Peyer's patch (tissue), 4 donors: ENCODE measurements at places on chromosomes 4 and X. TPM values are rescaled to one million over a fixed set of nuclear protein-coding genes. Genes with fewer than 3 reads are reported as not detected.
A peak's percentile ranks its signal among the peaks of the same experiment; 100 is the strongest.

DNA sequence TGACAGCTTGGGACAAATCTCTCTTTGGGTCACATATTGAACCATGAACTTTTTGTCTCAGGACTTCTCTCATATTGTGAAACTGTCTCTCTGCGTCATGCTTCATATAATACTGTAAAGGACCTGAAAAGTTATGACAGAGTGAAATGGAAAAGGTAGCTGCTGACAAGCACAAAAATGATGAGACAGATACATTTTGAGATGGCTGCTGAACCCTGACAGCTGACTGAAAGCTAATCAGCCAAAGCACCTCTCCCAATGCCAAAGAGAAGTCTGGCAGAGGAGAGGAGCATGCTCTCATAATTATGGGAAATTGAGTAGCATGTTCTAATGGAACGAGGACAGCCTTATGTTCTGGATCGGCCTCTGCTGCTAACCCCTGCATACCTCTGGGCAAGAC, 873.4 kb upstream of the ADGRL3 start:
- DNase-seq = no peak

- no peak for DNase-seq
Observed at GRCh38 chr4:103753868-103754653, 34.3 kb upstream of the TACR3 start.

GRCh38 chrX:110056419-110056818, 53.5 kb downstream of the TMEM164 start:
- no peak for DNase-seq

TMPRSS11B gene
- total RNA-seq = not detected

DNA sequence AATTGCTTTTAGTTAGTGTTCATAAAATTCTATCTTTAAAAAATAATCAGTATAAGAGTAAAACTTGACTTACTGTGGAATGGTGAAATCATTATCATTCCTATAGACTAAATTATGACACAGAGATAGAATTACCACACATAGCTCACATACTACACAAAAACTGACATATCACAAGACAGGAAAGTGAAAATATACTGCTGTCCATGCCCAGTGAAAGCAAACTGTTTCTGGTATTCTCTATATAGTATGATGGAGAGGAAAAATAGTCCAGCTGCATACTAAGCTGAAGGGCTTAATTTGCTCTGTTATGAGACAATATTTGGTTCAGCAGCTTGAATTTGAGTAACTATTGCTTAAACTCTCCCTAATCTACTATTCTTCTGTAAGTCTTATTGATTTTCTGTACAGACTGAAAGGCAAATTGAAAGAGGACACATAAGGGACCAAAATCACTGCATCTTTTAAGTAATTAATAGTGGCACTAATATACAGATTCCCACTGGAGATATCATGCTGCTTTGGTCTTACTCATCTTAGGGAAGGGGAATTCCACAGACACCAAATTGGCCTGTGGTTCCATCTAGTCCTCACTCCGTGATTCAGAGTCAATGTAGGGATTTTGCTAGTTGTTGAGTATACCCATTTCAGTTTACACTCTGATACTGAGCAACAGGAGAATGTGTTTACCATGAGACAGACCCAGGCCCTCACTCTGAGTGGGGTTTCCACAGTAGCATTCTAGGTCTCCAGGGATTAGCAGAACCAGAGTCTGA, 47.4 kb upstream of the AGA start:
- no peak for DNase-seq

DNA sequence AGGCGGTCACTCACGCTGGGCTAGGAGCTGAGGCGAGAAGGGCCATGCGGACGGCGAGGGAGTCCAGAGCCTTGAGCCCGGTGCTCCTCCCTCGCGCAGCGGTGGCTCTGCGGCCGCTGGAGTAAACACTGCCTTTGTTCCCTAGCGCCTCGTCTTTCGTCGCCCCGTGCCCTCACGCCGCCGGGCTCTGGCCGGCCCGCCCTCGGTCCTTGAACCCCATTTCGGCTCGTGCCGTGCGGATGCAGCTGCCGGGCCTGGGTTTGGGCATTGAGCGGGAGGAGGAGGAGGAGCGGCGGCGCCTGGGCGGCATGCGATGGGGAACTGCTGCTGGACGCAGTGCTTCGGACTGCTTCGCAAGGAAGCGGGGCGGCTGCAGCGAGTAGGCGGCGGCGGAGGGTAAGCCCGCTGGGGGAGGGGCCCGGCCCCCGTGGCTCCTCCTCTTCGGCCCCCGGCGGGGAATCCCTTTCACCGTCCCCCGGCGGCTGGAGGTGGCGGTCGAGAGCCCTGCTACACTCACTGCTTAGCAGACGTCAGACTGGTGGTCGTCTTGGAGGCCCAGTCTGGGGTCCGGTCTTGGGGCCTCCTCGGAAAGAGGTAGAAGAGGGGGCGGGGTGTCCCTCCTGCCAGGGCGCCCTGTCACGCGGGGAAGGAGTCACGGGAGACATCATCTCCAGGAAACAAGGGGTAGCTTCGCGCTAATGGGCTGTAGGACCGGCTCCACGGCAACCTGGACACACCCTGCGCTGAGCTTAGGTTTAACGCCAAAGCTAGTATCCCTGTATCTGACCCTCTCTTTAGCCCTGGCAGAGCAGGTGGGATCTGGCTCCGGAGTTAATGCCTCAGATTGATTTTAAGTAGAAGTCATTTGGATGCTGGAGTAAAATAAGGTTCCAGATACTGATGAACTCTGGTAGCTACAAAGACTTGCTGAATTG, at the start of gene AP1AR:
AP1AR (plus strand) TSS at position 9 of the 935 bp plus-strand sequence; CDS start at position 314, 305 bp downstream.
- peak; percentile 94 for DNase-seq

DNA sequence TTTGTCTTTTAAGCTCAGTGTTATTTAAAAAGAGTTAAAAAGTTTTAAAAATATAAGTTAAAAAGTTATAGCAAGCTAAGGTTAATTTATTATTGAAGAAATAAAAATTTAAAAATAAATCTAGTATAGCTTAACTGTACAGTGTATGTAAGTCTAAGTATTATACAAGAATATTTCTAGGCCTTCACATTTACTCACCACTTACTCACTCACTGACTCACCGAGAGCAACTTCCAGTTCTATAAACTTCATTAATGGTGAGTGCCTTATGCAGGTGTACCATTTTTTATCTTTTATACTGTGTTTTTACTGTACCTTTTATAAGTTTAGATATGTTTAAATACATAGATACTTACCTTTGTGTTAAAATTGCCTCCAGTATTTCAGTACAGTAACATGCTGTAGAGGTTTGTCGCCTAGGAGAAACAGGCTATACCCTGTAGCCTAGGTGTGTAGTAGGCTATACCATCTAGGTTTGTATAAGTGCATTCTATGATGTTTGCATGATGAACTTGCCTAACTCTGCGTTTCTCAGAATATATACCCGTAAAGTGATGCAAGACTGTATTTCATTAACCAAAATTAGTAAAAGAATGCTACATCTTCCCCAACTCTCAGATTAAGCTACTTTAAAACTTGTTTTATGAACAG, 202.9 kb downstream of the CFAP299 start:
- no peak for DNase-seq

GRCh38 chr4:33187035-33187434, 2466.9 kb downstream of the PCDH7 start:
- DNase-seq = no peak

STK32B gene
- total RNA-seq = 1.5 TPM

DNA sequence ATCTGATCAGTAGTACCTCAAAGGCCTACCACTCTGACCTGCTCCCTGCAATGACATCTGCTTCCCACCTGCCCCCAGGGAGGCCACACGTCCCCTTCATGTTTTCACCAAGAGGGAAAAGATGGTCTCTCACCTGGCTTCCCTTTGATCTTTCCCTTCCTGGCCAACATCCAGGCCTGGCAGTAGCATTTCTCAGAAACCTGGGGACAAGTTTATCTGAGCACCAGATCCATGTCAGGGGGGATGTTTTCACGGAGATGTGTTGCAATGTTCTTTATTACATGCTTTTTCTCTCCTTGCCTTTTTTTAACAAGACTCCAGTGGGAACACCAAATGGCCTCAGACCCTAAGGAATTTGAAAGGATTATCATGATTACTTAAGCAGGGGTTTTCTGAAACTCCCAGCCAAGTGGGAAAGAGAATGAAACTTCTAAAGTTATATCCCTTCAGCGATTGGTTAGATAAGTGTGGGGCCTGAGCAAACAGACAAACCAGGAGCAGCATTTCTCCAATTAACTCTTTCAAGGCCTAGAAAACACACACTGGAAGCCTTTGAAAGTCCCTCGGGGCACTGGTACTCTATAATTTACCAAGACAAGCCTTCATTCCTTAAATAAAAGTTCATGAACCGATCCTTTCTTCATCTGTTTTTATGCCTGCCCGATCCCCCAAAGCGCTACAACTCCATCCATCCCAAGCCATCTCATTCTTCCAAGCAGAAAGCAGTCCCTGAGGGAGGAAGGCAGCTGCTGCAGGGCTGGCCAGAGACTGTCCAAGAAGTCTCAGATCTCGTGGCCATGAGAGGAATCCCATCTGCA, 94.1 kb downstream of the BCOR start:
- DNase-seq = no peak

DNA sequence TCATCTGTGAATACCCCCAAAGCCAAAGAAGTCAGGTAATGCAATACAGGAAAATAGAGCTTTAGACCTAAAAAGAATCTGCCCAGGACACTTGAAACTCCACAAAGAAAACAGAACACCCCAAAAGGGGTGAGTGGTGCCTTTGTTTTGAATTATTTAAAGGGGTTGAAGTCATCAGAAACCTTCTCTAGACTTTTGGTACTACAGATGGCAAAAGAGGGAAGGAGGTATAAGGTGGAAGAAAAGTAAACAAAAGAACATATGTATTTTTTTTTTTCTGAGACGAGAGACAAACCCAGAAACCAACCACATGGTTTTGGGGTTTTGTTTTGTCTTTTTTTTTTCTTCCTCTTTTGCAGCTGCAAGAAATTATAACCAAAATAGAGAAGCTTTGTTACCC, 1477.8 kb downstream of the C4orf33 start:
- DNase-seq = no peak

FGA gene
- total RNA-seq = not detected

- DNase-seq = no peak
Observed at GRCh38 chrX:113473418-113473817, 632.8 kb upstream of the AMOT start.

VCX3B gene
- total RNA-seq = not detected

GRCh38 chr4:7590899-7591298, 156.2 kb upstream of the PSAPL1 start:
- DNase-seq = no peak

GRCh38 chrX:71546879-71547278, 14.0 kb downstream of the OGT start:
- DNase-seq = no peak

PLP1 gene
- 3.6 TPM for total RNA-seq

DNA sequence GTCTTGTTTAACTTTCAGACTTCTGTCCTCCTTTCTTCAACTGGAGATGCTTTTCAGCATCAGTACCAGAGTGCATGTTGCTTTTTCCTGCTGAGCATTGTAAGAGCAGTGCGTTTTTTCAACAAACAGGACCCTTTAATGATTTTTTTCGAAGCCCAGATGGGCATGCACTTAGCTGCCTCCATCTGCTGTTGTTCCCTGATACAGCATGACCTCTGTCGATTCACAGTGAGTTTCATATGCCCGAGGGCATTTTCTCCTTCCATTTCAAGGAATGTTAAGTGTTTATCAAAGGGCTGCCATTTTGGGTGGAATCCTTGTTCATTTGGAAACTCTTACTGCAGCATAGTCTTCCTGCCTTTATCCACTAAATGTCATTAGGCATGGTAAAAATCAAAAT, 428.6 kb downstream of the DTHD1 start:
- no peak for DNase-seq

H2BW1 gene
- not detected for total RNA-seq

- peak; percentile 95 for DNase-seq
Observed at GRCh38 chrX:15675490-15675921, 10.9 kb upstream of the CLTRN start.

GRCh38 chr4:14596028-14596427, 406.3 kb upstream of the CPEB2 start:
- DNase-seq = no peak

USP51 gene
- 0.18 TPM for total RNA-seq

DNA sequence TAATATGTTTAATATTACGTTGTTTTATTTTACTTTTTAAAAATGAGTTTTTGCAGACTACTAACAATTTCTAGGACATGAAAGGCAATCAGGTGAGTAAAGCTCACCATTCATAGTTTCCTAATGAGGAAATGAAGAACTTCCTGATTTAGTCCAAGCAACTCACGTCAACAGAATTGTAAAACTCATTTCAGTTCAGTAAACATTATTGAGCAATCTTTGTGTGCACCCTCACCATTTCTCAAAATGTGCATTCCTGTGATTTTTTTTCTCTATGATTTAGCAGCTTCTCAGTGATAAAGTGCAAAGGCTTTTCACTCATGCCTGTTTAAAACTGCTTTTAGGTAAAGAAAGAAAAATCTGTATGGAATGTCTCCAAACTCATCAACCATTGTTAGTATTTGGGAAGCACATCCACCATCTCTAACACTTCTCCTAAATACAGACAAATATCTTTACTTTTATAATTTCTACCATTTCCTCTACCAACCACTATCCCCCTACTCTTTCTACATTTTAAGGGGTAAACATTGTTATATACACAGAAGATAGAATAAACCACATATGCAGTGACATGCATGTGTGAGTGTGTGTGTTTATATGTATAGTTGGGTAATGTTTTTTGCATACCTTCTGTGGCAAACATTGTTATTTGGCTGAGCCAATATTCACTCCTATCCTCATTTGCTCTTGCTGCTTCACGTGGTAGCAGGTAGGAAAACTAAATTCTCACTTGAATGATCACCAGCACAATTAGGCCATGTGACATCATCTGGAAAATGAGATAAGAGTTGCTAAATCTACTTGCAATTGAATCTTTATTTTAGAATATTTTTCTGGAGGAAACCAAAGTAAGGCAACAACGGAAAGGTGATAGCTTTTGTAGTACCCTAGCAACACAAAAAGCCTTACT, 54.7 kb upstream of the PRDM8 start:
- no peak for DNase-seq

GRCh38 chr4:4994312-4995097, 24.8 kb downstream of the CYTL1 start:
- no peak for DNase-seq

TBC1D9 gene
- 13.0 TPM for total RNA-seq

DNA sequence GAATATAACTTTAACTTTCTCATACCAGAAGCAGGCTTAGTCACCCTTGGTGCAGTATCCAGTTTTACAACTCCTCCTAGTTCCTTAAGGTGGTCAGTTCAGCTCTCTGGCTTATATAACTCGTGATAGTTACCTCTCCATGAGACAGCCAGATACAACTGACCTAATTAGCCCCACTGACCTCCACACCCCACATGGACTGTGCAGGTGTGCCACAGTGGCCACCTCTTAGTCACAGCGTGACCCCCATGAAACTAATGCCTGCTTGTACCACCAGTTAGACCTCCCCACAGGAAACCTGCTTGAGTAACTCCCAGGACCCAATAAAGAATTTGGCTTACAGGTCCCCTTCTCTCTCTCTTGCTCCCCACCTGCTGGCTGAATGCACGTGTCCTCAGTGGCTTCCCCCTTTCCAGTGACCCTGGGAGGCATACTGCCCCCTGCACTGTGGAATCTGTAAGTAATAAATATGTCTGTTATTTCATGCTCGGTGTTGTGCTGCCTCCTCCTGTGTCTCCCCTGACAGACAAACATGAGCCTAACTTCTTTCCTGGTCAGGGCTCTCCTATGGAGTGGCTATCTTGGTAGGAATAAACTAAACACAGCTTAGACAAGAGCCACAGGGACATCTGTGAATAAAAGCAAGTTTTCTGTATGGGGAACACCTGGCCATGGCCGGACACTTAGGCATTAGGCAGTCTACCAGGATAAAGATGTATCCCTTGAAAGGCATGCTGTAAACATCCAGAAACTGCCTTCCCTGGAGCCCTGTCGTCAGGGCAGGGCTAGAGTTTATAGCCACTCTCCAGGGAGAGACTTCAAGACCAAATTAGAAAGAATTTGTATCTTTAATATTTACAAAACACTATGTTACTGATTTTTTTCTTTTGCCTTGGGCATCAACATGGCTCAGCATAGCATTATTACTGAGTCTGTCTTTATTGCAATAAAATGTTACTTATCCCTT, 209.7 kb upstream of the BOD1L1 start:
- DNase-seq = no peak
